ENCODE measurements at places on chromosomes 13 and 19.

DNA sequence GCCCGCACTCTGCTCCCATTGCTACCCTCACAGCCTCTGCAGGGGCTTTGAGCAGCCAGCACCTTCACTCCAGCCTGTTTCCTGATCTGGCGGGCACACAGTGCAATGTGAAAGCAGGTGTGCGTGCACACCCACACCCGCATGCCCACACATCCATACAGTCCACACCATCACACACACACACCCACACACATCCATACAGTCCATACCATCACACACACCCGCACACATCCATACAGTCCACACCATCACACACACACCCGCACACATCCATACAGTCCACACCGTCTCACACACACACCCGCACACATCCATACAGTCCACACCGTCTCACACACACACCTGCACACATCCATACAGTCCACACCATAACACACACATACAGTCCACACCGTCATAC, 28.0 kb downstream of the PIAS4 start:
- DNase-seq: no peak

- DNase-seq: no peak
Observed at GRCh38 chr19:35144600-35145436, 1.8 kb downstream of the FXYD7 start.

DNA sequence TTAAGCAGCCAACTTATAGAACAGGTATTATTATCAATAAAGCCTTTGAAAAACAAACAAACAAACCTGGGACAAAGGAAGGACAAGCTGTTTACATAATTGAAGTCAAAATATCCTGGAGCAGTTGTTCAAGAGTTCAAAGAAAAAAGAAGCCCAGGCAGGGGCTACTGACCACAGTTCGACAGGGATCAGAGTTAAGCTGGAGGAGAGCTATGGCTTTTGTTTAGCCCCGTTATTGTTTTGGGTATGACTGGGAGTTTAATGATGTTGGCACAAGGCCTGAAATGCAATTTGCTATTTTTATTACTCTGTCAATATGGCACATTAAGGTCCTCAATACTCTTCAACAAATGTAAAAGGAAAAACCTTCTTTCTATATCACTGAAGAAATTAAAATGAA, 624.4 kb upstream of the KLHL1 start:
- DNase-seq: no peak

GRCh38 chr13:106143930-106144709, 391.3 kb downstream of the EFNB2 start:
- no peak for DNase-seq

DNA sequence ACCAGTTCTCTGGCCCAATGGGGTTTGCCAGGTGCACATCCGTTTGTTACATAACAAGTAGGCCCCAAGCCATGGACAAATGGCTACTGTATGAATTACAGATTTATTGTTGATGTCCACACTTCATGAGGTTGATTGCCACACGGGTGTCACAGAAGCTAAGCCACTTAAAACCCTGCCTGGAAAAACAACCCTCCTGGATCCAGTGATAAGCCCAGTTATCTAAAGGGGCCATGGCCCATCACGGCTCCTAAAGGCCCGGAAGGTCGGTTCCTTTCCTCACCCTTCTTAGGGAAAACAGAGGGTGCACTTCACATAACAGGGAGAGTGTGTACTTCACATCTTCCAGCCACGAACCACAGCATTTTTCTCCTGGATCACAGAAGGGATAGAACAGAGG, 4.1 kb downstream of the TMEM272 start:
- no peak for DNase-seq

- no peak for DNase-seq
Observed at GRCh38 chr19:54551950-54552912, 21.4 kb upstream of the LILRA2 start.

GRCh38 chr19:16034958-16035560, 41.2 kb upstream of the TPM4 start:
- no peak for DNase-seq

DNA sequence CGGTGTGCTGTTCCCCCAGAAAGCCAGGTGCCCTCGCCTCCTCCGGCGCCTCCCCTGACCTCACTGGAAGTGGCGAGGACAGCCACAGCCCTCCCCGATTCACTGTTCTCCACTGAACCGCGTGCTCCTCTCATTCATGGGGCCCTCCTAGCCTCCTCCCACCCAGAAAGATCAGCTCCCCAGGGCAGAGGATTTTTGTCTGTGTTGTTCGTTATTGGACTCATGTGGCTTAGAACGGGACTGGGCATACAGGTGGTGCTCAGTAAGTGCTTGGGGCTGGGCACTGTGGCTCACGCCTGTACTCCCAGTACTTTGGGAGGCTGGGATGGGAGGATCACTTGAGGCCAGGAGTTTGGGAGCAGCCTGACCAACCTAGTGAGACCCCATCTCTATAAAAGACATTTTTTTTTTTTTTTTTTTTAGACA, 3.8 kb downstream of the PRTN3 start:
- no peak for DNase-seq

DNA sequence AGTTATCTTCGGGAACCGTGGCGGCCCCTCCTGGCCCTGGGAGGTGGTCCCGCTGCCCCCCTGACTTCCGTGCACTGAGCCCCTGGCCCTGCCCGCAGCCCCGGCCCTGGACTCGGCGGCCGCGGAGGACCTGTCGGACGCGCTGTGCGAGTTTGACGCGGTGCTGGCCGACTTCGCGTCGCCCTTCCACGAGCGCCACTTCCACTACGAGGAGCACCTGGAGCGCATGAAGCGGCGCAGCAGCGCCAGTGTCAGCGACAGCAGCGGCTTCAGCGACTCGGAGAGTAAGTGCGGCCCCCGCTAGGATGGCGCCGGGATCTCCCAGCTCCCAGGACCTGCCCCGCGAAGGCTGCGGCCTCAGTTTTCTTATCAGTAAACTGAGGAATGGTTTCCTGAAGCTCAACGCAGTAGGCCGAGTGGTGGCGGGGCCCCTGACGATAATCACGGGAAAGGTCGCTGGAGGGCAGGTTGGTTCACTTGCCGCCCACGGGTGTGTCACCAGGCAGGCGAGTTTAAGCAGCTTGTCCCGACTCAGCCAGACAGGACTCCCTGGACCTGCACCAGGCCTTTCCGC, 924 bp downstream of the RGCC start:
- DNase-seq: no peak

- no peak for DNase-seq
Observed at GRCh38 chr13:77724092-77724491, 26.6 kb downstream of the SLAIN1 start.

GRCh38 chr13:37406031-37406430, 192.5 kb downstream of the POSTN start:
- DNase-seq: no peak

GRCh38 chr13:73579574-73580274, 520.9 kb downstream of the KLF5 start:
- DNase-seq: no peak
